ENCODE measurements at places on chromosomes 11 and 22.
A peak's percentile ranks its signal among the peaks of the same experiment; 100 is the strongest.

DNA sequence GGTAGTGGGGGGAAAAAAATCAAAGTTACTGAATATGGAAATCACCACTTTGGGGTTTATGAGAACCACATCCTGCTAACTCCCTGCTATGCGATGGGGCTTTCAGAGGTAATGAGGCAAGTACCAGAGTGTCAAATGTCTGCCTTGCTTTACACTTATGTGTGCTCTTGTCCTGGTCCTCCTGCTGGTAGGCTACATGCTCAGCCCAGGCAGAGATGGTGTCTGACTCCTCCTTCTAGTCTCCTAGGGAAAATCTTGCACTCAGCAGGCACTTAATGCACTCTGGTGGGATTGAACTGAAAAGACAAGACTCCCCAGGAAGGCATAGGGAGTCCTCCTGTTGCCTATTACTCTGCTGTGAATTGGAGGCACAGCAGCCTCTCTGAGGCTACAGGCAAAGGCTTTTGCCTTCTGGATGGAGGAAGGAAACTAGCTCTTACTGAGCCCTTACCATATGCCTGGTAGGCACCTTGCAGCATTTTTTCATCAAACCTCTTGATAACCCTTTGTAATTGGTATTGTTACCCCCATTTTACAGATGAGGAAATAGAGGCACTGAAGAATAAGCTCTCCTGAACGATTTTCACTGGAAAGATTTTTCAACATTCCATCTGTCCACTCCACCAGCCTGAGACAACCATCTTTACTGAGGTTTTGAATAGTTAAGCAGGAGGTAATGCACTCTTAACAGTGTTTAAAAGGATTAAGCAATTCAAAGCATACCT is 132.1 kb upstream of the PAX6 start:
- no peak for DNase-seq

GRCh38 chr11:114295676-114296604 is at the start of gene NNMT:
NNMT (plus strand) TSS chr11:114296399; CDS start chr11:114296557, 158 bp downstream.
- no peak for DNase-seq

DNA sequence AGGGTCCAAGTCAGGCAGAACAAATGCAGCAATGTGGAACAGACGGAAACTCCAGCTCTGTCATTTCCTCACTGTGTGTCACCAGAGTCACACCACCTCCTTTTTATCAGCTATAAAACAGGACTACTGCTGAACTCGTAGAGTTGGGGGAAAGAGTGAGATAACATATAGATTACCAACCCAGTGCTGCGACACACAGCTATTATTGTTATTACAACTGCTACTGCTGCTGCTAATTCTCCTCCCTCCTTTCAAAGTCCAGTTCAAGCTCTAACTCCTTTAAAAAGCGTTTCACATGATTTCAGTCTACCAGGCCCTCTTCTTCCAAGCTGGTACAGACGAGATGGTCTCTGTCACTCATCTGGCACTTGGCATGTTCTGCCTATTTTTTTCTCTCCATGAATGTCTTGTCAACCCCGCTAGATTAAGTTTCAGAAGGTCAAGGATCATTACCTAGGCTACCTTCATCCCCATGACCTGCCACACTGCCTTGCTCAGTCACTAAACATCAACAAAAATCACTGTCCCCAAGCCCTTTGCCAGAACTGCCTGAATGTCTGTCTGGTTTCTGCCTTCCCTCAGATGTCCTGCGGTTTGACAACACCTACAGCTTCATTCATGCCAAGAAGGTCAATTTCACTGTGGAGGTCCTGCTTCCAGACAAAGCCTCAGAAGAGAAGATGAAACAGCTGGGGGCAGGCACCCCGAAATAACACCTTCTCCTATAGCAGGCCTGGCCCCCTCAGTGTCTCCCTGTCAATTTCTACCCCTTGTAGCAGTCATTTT is 3.7 kb upstream of the MTFP1 start:
- no peak for DNase-seq

- DNase-seq: no peak
These were observed 895 bp downstream of the TEAD1 start for GRCh38 chr11:12674936-12675696.

GRCh38 chr22:49322861-49323622 is 504.6 kb downstream of the BRD1 start:
- DNase-seq: no peak

GRCh38 chr22:38298312-38299005 is 18.8 kb downstream of the CSNK1E start:
- peak; percentile 98 for DNase-seq
